ENCODE measurements at places on chromosomes 13 and 19. TPM values are rescaled to one million over a fixed set of nuclear protein-coding genes. Genes with fewer than 3 reads are reported as not detected.
A peak's percentile ranks its signal among the peaks of the same experiment; 100 is the strongest.

DNA sequence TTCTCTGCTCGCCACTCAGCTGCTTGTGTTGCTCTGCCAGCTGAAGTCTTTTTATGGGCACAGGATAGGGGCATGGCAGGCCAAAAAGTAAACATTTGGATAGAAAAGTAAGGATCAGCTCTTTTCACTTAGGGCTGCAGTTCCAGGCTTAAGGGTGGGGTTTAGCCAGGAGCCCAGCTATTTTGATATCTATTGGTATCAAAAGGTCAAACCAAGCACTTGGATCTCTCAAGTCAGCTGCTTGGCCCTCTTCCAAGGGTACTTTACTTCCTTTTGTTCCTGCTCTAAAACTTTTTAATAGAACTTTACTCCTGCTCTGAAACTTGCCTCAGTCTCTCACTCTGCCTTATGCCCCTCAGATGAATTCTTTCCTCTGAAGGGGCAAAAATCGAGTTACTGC, 55.7 kb upstream of the ABCC4 start:
- DNase-seq, result no peak

DNA sequence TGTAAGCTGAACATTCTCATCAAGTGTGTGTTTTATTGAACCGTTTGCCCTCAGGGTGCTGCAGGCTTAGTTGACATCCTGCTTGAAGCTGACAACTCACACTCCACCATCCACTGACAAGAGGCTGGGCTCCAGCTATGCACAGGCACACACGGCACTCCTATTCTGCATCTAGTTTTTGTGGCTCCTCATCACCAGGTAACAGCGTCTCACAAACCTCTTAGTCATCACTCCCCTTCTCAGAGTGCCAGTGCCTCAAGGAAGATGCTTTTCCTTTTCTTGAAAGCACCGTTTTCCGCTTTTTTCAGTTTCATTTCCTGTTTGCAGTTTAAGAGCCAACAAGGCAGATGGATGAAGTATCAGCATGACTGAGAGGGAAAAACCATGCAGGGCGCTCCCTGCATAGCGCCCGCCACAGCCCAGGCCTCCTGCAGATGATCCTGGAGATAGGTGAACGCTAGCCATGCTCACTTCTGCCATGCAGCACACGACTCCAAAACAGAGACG, 491.2 kb downstream of the COG6 start:
- DNase-seq, result no peak

DNA sequence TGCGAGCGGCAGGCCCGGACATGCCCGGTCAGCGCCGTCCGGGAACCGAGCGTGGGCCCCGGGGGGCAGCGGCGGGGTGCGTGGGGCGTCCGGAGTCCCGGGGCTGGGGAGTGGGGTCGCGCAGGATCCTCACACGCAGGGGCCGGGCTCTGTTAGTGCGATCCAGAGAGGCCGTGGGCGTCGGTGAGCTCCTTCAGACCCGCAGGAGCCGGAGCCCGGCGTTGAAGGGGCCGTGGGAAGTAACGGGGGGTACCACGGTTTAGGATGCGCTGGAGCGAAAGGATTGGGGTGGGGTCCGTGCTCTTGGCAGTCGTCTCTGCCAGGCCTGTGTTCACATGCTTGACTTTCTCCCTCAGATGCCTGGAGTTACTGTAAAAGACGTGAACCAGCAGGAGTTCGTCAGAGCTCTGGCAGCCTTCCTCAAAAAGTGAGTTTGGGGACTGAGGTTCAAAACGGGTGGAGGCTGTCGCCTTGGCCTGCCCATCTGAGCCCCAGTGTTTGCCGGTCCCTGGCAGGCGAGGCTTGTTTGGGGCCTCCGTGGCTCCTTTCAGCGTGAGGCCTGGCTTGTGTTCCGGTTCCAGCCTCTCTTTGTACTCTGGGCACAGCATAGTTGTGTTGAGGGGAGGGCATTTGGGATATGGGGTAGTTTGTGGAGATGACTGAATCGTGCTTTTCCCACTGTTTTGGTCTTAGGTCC, 512 bp downstream of the RPS19 start:
- no peak for DNase-seq

GRCh38 chr13:111975539-111976473, 91.1 kb upstream of the SOX1 start:
- no peak for DNase-seq

DNA sequence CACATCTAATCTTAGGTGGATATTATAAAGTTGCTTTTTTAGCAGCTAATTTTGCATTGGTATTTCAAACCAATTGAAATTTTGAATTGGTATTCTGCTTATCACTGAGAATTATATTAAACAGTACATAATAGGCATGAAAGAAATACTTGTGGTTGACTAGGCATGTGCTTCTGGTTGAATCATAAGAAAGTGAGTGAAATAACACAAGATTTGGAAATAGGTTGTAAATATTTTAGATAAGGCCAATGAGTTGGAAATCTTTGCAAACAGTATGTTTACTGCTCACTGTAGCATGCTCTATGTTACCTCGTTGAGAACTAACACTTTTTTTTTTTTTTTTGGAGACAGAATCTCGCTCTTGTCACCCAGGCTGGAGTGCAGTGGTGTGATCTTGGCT, 66.8 kb upstream of the RFC3 start:
- no peak for DNase-seq

- no peak for DNase-seq
These were observed 12.4 kb upstream of the TPP2 start for GRCh38 chr13:102584434-102584833.

GRCh38 chr19:15962319-15962718, 13.5 kb downstream of the OR10H4 start:
- no peak for DNase-seq

- peak; percentile 93 for DNase-seq
These were observed 61.2 kb downstream of the MLLT1 start for GRCh38 chr19:6218491-6219146.

GRCh38 chr19:21604351-21604926, 99.0 kb downstream of the ZNF429 start:
- DNase-seq, result no peak

DNA sequence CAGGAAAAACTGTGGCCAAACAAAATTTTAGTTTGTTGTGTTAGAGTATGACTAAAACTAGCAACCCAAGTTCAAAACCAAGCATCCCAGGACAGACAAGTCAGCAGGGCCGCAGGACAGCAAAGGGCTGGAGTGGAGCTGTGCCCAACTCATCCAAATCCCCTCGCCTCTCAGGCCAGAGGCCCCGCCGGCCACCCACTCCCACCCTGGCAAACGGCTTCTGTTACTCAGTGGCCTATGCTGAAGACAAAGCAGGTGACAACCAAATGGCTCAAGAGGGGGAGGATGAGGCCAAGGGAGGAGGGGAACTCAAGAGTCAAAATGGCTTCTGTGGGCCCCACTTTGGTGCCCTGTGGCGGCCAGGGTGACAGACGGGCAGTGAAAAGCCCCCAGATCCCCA, 69.7 kb downstream of the SLC7A1 start:
- DNase-seq, result no peak

DNA sequence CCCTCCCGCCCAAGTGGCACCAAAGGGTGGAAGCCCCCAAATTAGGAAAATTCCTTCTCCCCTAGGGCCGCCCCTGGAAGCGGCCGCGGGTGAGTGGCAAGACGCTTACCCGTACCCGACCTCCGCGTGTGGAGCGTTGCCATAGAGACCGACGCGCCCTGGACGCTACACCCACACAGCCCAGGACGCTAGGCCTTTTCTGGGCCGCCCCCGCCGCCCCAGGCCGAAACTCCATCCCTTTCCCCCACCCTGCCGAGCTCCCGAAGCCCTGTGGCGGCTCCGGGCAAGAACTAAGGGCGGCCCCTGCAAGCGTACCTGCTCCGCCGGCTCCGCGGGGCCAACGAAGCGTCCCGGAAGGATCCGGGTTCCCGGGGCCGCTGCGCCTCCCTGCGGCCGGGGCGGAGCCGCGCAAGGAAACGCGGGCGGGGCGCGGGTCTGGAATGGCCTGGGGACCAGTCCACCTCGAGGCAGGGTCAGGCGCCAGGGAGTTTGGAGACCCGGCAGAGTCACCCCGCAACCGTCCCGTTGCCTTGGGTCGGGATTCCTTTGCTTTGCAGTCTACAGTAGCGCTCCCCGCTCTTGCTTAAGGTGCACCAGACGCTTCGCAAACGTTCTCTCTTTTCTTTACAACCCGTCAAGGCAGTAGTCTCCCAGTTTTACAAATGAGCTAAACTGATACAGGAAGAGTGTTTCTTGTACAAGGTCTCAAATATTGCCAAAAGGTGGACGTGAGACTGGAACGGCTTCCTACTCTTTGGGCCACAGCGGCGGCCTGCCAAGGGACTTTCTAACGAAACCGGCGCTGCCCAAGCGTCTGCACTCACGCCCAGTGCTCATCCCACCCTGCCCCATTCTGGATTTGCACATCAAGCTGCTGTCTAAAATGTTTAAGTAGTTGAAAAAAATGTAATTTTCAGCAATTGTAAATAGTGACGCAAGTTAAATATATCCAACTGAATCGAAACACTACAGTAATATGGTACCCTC, at the start of gene NEK5:
TSS of gene NEK5 (minus strand) at position 360 of the 987 bp plus-strand sequence. CDS start 1,591 bp downstream, outside the sequence.
- DNase-seq, result peak; percentile 77

- DNase-seq, result no peak
These were observed 11.2 kb upstream of the CEACAM19 start for GRCh38 chr19:44660081-44660480.

GRCh38 chr19:30682999-30683536, 310.9 kb downstream of the ZNF536 start:
- DNase-seq, result peak; percentile 86

- no peak for DNase-seq
These were observed 355.0 kb upstream of the PCDH20 start for GRCh38 chr13:61770681-61771080.

GRCh38 chr19:17293605-17294004, 9.6 kb downstream of the ABHD8 start:
- no peak for DNase-seq

- no peak for DNase-seq
These were observed 692 bp downstream of the ZNF234 start for GRCh38 chr19:44142059-44142433.

DNA sequence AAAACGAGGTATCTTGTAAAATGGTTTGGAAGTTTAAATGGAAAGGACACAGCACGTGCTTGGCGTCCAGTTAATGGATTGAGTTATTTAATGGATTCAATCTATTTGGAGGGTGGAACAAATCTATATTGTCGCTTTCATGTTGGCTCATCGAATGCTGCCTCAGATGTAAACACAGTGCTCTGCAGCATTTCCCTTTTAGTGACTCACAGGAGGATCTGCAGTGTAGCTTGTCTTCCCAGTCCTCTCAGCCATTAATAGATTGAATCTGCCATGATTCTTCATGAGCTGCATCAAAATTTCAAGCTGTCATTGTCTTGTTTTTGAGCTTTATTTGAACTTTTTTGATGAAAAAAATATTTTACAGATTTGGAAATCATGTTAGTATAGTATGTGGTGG, 44.7 kb downstream of the DHRS12 start:
- DNase-seq, result no peak

DNA sequence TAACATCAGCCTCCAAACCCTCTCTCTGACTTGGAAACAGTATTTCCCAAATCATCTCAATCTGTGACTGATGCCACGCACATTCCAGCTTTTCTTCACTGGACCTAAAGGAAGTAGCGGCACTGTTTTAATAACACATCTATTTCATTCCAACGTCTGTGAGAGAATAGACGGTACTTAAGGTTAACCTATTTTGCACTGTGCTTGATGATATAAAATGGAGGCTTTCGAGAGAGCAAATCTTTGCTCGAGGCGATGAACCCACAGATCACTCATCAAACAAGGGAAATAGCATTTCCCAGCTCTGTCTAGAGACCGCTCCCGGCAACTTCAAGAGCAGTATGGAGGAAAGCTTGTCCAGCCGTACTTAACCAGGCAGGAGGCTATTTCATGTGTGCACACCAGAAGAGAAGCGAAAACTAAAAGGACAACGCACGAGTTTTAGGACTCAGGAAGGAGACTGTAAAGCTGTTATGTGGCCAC, 2.9 kb downstream of the UBL3 start:
- DNase-seq, result peak; percentile 43

DNA sequence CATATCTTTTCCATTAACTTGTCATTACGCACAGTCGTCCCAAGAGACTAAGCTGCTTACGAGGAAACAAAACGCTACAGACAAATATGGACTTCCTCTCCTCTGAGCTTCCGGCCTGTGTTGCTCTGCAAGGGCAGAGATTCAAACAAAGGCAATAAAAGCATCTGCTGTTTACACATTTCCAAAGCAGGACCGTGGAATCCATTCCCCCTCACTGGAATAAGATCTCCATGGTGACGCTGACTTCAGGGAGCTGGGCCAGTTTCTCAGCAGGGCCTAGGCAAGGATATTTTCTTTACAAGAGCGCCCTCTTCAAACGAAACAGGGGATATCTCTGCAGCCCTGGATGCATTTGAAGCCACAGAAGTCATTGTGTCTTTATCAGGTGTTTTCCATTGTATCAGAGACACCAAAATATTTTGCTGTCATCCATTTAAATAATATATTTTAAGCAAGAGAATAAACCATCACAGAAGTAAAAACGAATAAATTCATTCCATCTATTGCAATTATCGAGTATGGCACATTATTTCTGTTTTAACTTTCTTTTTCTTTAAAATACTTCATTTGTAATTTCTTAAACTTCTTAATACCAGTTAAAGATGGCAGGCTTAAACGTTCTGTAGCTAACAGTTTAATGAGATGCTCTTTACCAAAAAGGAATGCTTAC, 177.5 kb downstream of the DCLK1 start:
- DNase-seq, result peak; percentile 87

DNA sequence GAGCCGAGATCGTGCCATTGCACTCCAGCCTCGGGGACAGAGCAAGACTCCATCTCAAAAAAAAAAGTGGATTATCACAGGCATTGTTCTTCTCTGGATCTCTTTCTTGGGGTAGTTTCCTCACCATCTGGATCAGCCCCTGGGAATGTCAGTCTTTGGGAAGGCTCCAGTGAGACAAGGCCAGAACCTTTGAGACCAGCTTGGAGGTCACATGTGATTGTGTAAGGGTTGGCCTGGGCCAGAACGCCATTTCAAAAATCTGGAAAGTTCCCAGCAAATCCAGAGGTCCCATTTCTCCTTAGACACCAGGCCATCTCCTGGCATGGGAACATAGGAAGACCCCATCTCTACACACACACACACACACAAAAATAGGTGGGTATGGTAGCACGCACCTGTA, 14.2 kb upstream of the ANGPTL8 start:
- no peak for DNase-seq

DNA sequence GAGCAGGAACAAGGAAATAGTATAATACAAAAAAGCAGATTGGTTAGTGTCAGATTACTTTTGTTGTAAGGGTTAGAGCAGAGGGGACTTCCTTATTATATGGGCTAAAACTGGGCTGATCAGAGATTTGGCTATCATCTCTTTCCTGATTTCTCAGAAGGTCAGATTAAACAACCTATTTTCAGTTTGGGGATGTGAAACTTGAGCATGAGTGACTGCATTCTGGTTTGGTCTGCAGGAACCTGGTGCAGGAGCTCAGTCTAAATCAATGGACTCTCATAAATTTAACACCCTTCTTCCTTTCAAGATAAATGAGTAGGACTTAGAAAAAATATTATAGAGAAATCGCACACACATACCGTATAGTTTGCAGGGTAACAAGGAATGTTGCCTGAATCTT, 12.9 kb upstream of the RFXAP start:
- no peak for DNase-seq

Gene B3GLCT
- total RNA-seq, result 14.7 TPM

Gene CEACAM4
- not detected for total RNA-seq

Gene BAX
- total RNA-seq, result 50.1 TPM

Gene LILRB5
- total RNA-seq, result 4.4 TPM

Gene CYP2A6
- total RNA-seq, result not detected

Gene VASP
- total RNA-seq, result 52.7 TPM

Gene FBXO27
- total RNA-seq, result 11.3 TPM

Gene TINCR
- 5.6 TPM for total RNA-seq

Gene THSD8
- 14.0 TPM for total RNA-seq

All from testis (tissue), 5 donors.